Pons (tissue), 1 donor: ENCODE measurements at places on chromosomes 5 and 9.

- no peak for DNase-seq
These were observed 122.2 kb downstream of the AUH start for GRCh38 chr9:91239367-91240111.

GRCh38 chr5:9545992-9546851 is at the start of gene SEMA5A:
Gene SEMA5A, minus strand, starts transcription at chr5:9546075. Its CDS starts 166,129 bp downstream, at chr5:9379946.
- peak; percentile 48 for DNase-seq

- DNase-seq, result peak; percentile 82
These were observed 16.1 kb downstream of the LIFR start for GRCh38 chr5:38540314-38540713.

- DNase-seq, result no peak
These were observed 54.5 kb upstream of the GARNL3 start for GRCh38 chr9:127209948-127210640.

GRCh38 chr9:27451207-27451797 is 72.8 kb upstream of the IFNK start:
- DNase-seq, result no peak
